Renal pelvis (tissue), 12 donors: ENCODE measurements at places on chromosomes 5 and 9. TPM values are rescaled to one million over a fixed set of nuclear protein-coding genes. Genes with fewer than 3 reads are reported as not detected.

- DNase-seq: no peak
Observed at GRCh38 chr9:26682796-26683496, 209.7 kb downstream of the CAAP1 start.

NMUR2 gene
- 0.09 TPM for polyA plus RNA-seq

- no peak for DNase-seq
Observed at GRCh38 chr5:142551338-142552067, 134.4 kb downstream of the FGF1 start.

ALG2 gene
- 43.1 TPM for polyA plus RNA-seq

GRIA1 gene
- 3.1 TPM for polyA plus RNA-seq

UHRF2 gene
- polyA plus RNA-seq: 77.6 TPM

DNA sequence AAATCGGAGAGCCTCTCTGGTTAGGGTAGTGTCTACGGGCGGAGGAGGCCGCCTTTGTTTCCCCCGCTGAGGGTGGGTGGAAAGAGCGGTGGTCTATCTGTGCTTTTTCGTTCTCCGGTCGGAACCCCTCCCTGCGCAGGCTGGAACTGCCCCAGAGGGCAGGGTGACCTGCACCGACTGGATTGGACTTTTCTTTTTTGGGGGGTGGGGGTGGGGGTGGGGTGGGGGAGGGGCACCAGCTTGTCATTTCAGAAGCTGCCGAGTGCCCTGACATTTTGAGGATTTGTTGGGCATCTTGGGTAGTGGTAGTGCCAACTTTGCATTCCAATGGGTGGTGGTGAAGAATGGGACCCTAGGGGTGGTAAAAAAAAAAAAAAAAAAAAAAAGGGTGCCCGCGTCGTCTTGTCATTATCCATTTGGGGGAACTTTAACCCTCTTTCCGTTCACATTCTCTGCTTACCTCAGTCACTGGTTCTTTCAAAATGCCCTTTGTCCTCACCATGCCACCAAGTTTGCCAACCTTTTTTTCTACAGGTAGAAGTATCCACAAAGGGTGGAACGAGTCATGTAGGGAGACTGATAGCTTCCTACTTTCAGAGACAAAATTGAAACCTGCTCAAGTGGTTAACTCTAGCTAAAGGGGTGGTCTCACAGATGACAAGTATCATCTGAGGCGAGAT, 1.3 kb downstream of the UBE2R2 start:
- peak; percentile 31 for DNase-seq

- peak; percentile 14 for DNase-seq
Observed at GRCh38 chr5:4419281-4419680, 720.8 kb upstream of the ADAMTS16 start.

DNA sequence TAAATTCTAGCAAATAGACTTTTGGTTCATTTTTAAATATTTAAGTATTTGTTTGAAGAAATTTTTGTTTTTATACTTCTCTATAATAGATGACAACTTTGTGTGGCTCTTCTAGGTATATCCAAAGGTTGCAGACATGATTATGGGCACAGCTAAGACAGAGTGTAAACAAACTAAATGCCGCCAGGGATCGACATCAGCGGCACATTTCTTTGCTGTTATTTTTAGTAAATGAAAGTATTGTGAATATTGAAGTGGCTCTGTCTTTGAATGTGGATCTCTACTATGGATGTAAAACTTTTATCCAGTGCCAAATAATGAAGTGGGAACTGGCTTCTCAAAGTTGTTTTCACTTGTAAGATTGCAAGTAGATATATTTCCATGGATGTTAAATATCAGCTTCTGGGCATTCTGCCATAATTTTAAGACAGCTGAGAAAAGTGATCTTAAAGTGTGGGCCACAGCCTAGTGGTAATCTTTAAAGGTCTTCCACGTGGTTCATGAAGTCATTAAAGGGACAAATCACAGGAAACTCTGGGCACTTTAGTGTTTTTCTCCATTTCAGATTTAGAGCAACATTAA, 589.9 kb downstream of the ZNF608 start:
- DNase-seq: no peak

OBP2B gene
- polyA plus RNA-seq: 0.41 TPM

- no peak for DNase-seq
Observed at GRCh38 chr5:54570916-54571315, 53.4 kb downstream of the SNX18 start.

OTULINL gene
- 10.6 TPM for polyA plus RNA-seq

DNA sequence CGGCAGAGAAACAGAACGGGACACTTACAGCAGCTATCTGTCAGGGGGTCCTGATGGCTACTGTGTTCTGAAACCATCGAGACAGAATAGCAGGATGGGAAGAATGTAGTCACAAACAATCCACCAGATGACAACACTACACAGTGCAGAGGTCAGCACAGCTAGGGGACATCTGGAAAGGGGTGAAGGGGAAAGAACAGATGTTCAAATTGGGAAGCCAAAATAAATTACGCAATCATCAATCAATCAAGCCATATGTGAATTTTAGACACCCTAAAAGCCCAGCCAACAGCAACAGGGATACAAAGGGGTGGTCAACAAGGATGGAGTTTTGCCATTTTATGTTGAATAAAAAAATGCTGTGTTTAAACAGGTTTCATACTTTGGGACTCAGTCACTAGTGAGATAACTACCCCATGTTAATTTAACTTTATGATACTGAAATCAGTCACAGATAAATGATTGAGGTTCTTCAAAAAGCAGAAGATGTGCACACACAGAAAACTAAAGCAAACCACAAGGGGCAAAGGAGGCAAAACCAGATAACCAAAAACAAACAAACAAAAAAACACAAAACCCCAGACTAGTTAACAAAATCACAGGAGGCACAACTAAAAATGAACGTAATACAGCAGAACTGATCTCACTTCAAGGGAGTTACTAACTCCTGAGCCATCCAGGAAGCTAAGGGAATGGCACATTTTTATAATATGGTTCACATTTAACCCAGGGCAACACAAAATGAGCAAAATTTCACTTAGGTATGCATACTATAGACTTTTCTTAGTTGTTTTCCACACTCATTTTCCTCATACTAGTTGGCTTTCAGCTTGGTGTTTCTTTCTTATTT, 65.9 kb downstream of the HABP4 start:
- peak; percentile 3 for DNase-seq

SPATA31C1 gene
- polyA plus RNA-seq: 0.55 TPM

PCDHA6 gene
- 0.37 TPM for polyA plus RNA-seq

FOXD4L4 gene
- 0.21 TPM for polyA plus RNA-seq

DNA sequence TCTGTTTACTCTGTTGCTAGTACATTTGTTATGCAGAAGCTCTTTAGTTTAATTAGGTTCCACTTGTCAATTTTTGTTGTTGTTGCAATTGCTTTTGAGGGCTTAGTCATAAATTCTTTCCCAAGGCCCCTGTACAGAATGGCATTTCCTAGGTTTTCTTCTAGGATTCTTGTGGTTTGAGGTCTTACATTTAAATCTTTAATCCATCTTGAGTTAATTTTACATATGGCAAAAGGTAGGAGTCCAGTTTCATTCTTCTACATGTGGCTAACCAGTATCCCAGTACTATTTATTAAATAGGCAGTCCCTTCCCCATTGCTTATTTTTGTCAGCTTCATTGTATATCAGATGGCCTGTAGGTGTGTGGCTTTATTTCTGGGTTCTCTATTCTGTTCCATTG, 792.4 kb downstream of the PTPRD start:
- DNase-seq: no peak

DNA sequence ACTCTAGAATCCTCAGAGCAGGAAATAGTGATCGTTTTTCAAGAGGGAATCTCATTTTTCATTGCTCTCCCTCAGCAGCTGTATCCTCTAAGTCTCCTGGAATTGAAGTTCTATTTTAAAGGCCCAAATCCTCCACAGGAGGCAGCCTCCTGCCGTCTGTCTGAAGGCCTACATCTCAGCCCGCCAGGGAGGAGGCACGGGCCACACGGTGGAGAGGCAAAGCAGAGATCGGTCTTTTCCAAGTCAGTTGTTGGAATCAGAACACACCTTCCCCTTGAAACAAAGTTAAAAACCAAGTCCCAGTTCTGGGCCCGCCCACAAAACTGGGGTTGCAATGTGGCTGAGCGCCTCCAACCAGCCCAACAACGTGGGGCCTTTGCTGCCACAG, 68.7 kb downstream of the RAPGEF1 start:
- no peak for DNase-seq

POC5 gene
- polyA plus RNA-seq: 19.9 TPM

- peak; percentile 38 for DNase-seq
Observed at GRCh38 chr9:20382460-20383071, 239.7 kb downstream of the MLLT3 start.

DNA sequence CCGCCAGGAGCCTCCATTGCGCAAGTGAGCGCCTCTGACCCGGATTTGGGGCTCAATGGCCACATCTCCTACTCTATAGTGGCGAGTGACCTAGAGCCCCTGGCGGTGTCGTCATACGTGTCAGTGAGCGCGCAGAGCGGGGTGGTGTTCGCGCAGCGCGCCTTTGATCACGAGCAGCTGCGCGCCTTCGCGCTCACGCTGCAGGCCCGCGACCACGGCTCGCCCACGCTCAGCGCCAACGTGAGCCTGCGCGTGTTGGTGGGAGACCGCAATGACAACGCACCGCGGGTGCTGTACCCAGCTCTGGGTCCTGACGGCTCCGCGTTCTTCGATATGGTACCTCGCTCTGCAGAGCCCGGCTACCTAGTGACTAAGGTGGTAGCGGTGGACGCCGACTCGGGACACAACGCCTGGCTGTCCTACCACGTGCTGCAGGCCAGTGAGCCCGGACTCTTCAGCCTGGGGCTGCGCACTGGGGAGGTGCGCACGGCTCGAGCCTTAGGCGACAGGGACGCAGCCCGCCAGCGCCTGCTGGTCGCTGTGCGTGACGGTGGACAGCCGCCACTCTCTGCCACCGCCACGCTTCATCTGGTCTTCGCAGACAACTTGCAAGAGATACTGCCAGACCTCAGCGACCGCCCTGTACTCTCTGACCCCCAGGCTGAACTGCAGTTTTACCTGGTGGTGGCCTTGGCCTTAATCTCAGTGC, 1.9 kb downstream of the PCDHGB6 start:
- no peak for DNase-seq

DNA sequence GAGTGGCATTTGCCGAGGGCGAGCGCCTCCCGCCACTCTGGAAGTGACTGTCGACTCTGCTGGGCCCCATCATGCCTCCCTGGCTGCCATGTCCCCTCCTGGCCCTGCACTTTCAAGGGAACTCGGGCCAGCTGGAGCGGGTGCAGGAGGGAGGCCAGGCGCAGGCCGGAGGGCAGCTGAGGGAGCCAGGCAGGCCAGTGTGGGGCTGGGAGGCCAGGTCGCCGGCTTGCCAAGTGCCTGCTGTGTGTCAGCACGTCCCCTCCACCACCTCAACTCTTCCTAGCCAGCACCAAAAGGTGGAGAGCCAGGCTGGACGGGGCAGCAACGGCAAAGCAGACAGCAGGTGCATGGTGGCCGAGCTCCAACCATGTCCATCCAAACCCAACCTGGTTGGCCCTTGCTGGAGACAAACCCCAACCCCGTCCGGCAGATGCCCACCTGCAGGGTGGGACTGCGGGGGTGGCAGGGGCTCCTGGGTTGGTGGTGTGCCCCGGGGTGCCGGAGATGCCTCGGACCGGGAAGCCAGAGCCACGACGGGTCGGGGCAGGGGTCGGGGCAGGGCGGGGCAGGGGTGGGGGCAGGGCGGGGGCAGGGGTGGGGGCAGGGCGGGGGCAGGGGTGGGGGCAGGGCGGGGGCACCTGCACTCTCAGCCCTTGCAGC, 36.5 kb upstream of the EGFL7 start:
- no peak for DNase-seq

- DNase-seq: no peak
Observed at GRCh38 chr5:111243318-111243717, 19.1 kb downstream of the CAMK4 start.

GPR151 gene
- polyA plus RNA-seq: not detected

CTNND2 gene
- polyA plus RNA-seq: 1.9 TPM

DNA sequence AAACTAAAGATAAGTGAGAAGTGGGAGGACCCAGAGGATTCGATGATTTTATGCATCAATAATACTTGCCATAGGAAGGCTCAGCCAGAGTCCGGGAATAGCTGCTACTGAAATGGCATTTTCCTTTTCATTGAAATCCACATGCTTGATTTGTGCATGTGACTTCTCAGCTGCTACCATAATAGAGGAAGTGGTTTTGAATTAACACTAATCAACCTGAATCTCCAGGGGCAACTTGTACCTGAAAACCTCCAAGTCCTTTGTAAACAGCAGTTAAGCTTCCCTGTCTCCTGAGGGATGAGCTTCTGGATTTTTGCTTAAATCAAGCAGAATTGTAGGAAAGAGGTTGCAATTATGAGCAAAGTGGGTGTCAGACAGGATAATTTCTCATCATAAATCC, 124.9 kb downstream of the PPP2R2B start:
- DNase-seq: no peak

DNA sequence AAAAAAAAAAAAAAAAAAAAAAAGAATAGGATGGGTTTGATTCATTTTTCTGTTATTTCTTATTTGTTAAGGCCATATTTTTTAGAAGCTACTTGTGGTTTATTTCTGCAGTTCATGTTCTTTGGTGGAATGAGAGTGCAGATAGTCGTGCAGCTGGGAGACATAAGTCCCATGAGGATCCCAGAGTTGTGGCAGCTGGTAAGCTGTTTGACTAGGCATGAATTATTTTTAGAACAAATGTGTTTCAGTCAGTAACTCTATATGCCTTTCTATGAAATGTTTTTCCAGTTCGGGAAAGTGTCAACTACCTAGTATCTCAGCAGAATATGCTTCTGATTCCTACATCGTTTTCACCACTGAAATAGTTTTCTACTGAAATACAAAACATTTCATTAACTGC, 5.0 kb upstream of the NIPSNAP3B start:
- no peak for DNase-seq

DNA sequence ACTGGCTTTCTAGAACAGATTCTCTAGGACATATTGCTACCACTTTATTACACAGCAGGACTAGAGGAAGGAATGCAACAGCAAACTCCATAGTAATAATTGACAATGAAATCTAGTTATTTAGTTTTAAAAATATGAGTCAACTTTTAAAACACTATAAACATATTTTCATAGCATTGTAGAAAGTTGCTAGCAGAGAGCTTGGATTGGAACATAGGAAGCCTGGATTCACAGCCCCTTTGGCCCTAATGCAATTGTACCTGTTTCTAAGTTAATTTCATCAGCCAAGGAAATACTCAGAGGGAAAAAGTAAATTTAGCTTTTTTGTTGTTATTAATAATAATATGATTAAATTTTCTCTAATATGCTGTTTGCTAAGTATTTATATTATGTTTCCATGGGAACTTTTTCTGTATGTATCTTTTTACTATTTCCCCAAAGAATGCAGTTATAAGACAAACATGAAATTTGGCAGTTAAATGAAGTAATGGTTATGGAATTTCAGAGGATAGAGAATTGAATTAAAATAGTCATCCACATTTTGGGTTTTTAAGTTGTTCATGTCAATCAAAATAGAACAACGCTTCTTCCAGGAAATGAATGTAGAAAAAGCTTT, 45.6 kb downstream of the VCAN start:
- no peak for DNase-seq

IQGAP2 gene
- 55.1 TPM for polyA plus RNA-seq

BNC2 gene
- polyA plus RNA-seq: 8.1 TPM

PCDHGB7 gene
- polyA plus RNA-seq: 11.0 TPM

ALDH7A1 gene
- polyA plus RNA-seq: 167 TPM

FTMT gene
- not detected for polyA plus RNA-seq

- no peak for DNase-seq
Observed at GRCh38 chr5:37836235-37836591, 3.6 kb downstream of the GDNF start.

GRCh38 chr9:131386281-131386680, 7.6 kb upstream of the PRRC2B start:
- DNase-seq: no peak

GRCh38 chr9:113220467-113221002, 542 bp downstream of the FKBP15 start:
- DNase-seq: peak; percentile 1
